Cerebellar nuclear complex (tissue), 1 donor: ENCODE measurements at places on chromosomes 1 and 21.

- DNase-seq = no peak
These were observed 211.6 kb upstream of the PLXNA2 start for GRCh38 chr1:208455821-208456220.

DNA sequence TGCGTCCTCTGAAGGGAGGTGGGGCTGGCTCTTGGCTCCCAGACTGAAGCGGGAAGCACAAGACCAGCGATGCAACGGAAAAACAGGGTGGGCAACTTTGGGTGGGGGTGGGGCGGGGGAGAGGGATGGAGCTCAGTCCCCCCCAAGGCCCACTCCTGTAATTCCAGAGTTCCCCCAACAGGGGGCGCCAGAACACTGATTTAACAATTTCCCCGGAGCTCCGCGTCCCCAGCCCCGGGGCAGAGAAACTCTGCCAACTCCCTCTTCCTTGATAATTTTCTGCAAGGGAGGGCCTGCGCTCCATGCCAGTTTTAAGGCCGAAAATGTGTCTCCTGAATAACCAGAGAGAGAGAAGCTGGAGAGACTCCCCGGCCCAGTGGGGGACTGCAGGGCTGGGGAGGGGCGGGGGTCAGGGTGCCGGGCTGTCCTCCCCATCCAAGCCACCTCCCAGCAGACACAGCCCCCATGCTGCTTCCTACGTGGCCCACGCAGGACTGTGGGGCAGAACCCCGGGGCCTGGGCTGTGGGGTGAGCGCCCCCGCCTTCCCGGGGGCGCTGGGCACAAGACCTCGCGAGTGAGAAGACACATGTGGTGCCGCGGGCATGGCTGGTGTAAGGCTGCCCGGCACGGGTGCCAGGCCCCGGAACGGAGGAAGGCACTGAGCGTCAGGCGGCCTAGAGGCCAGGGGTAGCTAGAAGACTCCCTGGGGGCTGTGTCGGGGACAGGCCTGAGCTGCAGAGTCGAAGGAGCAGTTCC, 51.4 kb downstream of the KIF21B start:
- DNase-seq = no peak

GRCh38 chr1:150162582-150162861, 12.8 kb downstream of the PLEKHO1 start:
- no peak for DNase-seq

- DNase-seq = no peak
These were observed 15.7 kb upstream of the HLCS start for GRCh38 chr21:36981977-36982700.

- no peak for DNase-seq
These were observed 736.9 kb upstream of the PRMT6 start for GRCh38 chr1:106319612-106320011.

DNA sequence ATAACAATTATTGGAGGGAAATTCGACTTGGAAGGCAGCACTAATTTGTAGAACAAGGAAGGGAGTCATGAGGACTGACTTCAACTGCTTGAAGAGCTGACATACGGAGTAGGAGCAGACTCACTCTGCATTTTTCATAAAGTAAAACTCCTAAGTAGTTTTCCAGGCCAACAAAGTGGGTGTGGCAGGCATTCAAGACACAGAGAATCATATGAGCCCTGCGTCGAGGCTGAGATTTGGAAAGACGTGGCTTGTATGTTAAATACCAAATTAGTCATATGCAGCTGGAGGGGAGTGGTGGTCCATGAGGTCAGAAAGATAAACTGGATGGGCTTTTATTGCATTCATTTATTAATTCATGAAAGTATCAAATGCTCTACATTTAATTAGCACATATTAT, 255.7 kb upstream of the JUN start:
- DNase-seq = no peak

DNA sequence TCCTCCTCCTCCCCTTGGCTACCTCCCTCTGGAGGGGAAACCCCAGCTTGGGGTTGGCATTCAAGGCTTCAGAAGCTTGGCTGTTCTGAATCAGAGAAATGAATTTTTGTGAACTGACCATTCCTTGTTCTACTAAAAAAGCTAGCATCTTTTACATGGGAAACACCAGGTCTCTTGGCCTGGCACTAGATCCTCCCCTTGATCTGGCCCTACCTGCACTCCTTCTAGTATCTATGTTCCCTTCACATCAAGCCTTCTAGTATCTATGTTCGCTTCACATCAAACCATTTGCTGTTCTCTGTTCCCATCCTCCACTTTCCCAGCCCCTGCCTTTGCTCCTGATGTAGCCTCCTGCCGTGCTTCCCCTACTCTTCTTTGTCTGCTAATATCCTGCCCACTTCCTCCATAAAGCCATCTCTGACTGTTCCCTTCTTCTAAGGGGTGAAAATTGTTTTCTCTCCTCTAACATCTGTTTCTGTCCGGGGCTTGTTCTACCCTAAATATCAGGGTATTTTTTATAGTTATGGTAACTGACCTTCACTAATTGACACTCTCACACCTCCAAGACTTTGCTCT, 25.8 kb downstream of the FAM151A start:
- DNase-seq = no peak

- no peak for DNase-seq
These were observed 17.0 kb downstream of the GPBP1L1 start for GRCh38 chr1:45669379-45669778.

GRCh38 chr1:198933515-198934222, 294.8 kb downstream of the PTPRC start:
- DNase-seq = no peak

- no peak for DNase-seq
These were observed 9.8 kb upstream of the AK5 start for GRCh38 chr1:77271852-77272580.

DNA sequence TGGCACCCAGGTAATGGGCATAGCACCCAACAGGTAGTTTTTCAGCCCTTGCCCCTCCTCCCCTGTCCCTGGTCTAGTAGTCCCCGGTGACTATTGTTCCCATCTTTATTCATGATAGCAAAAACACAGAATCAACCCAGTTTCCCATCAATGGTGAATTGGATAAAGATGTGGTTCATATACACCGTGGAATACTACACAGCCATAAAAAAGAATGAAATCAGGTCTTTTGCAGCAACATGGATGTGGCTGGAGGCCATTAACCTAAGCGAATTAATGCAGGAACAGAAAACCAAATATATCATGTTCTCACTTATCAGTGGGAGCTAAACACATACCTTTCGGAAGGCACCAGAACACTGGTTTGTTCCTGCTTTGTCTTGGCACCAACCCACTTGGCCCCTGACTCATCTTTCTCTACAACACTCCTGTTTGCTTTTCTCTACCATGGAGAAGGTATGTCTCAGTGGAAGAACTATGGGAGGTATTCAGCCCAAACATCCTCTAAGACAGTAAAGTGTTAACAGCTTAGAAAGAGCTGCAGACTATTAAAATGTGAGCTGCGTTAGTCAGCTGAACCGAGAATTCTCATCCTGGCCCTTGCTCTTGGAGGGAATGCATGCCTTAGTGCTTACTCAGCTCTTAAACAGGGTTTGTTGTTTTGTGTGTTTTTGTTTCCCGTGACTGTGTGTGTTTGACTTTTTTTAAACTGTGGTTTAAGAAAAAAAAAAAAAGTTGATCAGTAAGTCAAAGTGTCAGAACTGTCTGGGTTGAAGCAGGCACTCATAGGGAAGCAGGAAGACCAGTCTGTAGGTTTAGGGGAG, 203.0 kb downstream of the TOMM20 start:
- no peak for DNase-seq

DNA sequence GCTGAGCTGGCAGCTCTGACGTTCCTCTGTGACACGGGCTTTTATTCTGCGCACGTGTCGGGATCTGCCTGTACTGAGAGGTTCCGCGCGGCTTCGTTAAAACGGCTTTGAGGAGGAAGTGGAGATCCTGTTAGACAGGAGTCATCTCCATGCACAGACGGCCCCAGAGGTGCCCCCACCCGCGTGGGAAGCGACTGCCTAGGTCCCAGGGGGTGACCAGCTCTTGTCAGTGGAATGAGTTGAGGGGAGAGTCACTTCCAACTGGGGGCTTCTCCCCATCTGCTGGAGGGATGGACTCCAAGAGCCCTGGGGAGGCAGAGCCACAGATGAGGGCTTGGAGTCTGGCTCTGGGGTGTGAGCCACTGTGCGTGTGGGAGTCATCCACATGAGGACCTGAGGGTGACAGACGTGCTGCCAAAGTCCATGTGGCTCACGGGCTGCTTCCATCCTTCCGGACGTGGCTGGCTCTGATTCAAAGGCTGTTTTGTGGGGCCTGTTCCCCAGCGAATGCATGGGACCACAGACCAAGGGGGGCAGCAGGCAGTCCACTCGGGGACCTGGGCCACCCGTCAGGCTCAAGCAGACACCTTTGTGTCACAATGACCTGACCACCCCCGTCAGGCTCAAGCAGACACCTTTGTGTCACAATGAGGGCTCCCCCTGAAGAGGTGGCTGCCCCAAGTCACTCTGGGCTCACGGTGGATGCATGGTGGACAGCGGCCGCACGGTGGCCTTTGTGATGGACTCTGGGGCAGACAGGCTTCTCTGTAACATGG, 26.8 kb downstream of the PTTG1IP start:
- DNase-seq = no peak
